Thoracic aorta endothelial cell (primary cell): ENCODE measurements at places on chromosomes 13 and 19. TPM values are rescaled to one million over a fixed set of nuclear protein-coding genes. Genes with fewer than 3 reads are reported as not detected.

ZNF585A gene
- 4.2 and 7.0 TPM in 2 replicates for total RNA-seq

AP3D1 gene
- 132 and 156 TPM in 2 replicates for total RNA-seq

ITGBL1 gene
- total RNA-seq = 38.3 and 38.4 TPM in 2 replicates

PBX4 gene
- not detected in 2 replicates for total RNA-seq

ETFB gene
- total RNA-seq = 47.1 and 71.4 TPM in 2 replicates

ACER1 gene
- total RNA-seq = not detected in 2 replicates

DNASE2 gene
- 12.1 and 20.0 TPM in 2 replicates for total RNA-seq

PALM3 gene
- total RNA-seq = 0.22 TPM in 1 of 2 replicates, not detected in the other
